ENCODE measurements at places on chromosomes 11 and 22.

DNA sequence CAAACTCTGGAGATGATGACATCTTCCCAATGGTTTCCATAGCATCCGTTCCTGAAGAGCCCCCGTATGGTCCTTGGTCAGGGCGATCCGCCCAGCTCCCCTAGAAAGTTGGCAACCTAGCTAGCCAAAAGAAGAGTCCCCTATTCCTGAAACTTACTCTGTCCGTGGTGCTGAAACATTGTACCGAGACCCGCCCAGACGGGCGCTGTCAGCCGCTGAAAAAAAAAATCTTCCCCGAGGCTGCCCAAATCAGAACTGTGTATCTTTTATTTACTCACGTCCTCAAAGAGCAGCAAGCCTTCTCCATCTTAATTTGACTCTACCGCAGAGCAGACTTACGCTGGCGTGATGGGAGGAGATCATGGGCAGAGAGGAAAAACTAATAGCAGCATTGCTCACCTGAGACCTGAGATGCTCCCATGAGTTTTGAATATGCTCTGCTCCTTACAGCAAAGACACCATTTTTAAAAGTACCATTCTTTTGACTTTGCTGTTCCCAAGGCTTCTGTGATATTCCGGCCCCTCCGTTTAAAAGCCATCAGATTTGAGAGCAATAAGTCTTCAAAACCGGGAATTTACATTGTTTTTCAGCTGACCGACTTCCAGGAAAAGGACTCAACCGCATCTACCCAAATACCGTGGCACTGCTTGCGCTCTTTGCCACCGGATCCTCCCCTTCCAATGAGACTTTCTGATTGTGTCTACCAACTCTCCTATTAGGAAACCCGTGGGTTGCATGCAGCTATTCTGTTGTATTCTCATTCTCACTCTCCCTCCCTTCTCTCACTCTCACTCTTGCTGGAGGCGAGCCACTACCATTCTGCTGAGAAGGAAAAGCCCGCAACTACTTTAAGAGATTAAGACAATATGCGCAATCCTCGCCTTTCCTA, at the start of gene SLC17A6:
SLC17A6 (plus strand) TSS at position 786 of the 890 bp plus-strand sequence. CDS start 153 bp downstream, outside the sequence.
- no peak for DNase-seq

- no peak for DNase-seq
Measured at GRCh38 chr11:105622016-105622415, 12.1 kb downstream of the GRIA4 start.

GRCh38 chr22:46064966-46065666, 85.2 kb upstream of the PPARA start:
- no peak for DNase-seq

DNA sequence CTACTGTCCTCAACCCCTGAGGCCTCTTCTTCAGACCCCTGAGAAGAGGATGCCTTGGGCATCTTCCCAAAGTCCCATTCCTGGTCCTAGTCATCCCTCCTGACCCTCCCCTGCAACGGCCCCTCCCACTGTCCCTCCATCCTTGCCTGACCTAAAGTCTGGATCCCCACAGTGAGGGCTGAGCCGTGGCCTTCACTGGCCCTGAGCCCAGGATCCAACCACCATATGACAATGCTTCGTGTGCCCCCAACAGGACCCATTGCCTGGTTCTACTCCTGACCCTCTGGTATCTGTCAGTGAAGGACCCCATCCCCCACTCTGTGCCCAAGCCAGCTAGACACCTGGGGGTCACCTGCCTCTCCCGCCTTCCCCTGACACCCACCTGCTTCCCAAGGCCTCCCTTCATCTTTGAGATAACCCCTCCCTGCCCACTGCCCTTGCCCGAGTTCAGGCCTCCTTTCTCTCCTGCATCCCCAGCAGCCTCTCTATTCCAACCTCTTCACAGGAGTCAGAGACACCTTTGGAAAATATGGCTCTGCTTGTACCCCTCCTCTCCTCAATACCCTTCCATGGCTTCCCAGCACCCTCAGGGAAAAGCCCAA, 48.0 kb downstream of the LRRC32 start:
- DNase-seq, result no peak

DNA sequence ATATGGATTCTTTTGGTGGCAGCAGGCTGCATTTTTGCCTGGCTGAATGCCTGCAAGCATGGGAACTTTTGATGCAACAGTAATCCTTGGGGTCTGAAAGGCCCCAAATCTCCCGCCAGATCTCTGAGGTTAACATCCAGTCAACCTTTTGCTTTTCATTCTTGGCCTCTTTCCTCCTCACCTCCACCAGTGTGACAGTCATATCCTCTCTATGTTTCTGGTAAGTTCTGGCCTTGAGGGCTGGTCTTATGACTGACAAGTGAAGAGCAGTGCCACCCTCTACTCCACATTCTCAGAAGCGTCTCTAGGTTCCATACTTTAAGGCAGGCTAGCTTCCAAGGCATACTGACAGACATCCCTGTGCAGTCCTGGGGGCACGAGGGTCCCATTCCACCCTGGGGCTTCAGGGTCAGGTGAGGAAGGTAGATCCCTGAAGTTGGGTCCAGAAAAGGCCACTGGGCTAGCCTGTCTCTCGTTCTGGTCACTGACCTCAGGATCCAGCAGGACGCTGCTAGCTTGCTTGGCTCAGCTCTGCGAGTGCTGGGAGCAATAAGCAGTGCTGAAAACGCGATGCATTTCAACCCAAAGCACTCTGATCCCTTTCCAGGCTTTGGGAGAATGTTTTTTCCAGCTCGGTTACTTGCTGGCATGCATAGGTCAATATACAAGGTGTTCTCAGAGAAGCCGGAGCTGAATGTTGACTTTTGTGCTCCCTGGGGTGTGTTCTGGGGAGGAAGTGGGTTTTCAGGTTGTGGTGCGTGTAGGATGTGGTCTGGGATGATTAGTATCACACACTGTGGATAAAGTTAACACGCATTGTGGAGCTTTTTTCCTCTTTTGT, 75.2 kb downstream of the PTPRJ start:
- DNase-seq, result peak; percentile 73

- DNase-seq, result no peak
Measured at GRCh38 chr22:22460635-22461034, 47.9 kb downstream of the ZNF280B start.

- no peak for DNase-seq
Measured at GRCh38 chr11:111372538-111372937, 6.5 kb downstream of the POU2AF1 start.

GRCh38 chr11:34604911-34605310, 16.0 kb upstream of the EHF start:
- no peak for DNase-seq

GRCh38 chr11:109112821-109113280, 309.1 kb upstream of the C11orf87 start:
- no peak for DNase-seq

- DNase-seq, result no peak
Measured at GRCh38 chr22:27597703-27598444, 203.7 kb downstream of the MN1 start.

- no peak for DNase-seq
Measured at GRCh38 chr11:44205836-44206235, 104.1 kb downstream of the ALX4 start.

- no peak for DNase-seq
Measured at GRCh38 chr22:49153921-49154320, 673.8 kb downstream of the BRD1 start.

- DNase-seq, result no peak
Measured at GRCh38 chr11:35042913-35043312, 96.1 kb upstream of the CD44 start.

DNA sequence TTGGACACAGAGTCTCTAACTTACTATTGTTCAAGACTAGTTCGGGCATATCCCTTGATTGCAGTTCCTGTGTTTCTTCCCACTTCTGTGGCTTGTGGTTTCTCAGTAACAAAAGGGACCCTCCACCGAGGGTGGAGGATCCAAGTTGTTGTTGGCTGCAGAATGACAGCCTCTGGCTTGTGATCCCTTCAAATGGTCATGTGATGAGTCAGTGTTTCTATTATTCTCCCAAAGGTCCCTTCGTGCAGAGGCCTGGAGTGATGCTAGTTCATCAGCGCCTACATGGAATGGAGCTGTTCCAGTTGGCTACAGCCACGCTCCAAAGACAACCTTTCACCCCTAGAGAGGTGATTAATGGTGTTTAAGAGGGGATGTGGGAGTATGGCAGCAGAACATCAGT, 2.6 kb upstream of the VWCE start:
- no peak for DNase-seq

GRCh38 chr11:120574876-120575275, 63.3 kb downstream of the GRIK4 start:
- DNase-seq, result no peak

- no peak for DNase-seq
Measured at GRCh38 chr11:123448823-123449222, 18.8 kb downstream of the GRAMD1B start.

DNA sequence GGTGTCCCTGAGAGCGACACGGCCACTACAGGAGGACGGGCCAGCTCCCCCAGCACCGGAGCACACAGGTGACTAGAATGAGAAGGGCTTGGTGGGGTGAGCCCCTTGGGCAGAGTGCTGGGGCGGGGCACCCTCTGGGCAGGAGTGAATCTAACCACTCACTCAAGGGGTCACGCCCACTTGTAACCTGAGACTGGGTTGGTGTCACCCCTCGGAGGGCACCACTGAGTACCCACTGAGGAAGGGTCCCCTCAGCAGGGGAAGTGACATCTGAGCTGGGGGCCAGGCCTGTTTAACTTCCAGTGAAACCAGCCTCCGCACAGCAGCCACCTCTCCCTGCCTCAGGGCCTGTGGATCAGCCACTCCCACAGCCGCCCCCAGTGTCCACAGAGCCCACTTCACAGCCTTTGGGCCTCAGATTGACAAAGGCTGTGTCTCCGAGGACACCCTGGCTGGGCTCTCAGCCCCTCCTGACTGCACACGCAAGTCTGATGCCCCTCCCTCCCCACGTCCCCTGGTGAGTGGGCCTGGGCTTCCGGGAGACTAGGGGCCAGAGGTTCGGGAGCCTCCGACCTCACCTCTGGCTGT, 5.6 kb downstream of the GATD1 start:
- no peak for DNase-seq

- peak; percentile 65 for DNase-seq
Measured at GRCh38 chr11:118883368-118884071, at the start of gene CXCR5. Gene CXCR5 (plus strand): TSS chr11:118883892. CDS start chr11:118883942, 50 bp downstream.

DNA sequence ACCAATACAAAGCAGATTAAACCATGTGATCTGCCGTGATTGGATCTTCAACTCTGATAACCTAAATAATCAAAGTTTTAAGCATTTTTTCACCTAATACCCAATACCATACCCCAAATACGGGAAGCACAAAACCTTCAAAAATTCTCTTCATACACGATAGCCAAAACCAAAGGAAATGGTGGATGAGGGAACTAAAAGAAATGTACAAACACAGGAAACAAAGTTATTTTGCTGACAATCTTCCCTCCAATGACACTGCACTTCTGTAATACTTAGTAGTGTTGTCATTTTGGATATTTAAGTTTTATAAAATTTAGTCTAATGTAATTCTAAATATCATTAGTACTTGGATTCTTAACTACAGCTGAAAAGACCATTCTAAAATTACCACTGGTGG, 27.0 kb downstream of the CSTF3 start:
- no peak for DNase-seq

- no peak for DNase-seq
Measured at GRCh38 chr22:27835446-27835845, 33.9 kb upstream of the MN1 start.

GRCh38 chr11:3207526-3208189, 11.0 kb downstream of the MRGPRG start:
- DNase-seq, result no peak

- DNase-seq, result no peak
Measured at GRCh38 chr22:34886391-34886790, 179.6 kb upstream of the ISX start.

GRCh38 chr11:16787035-16787742, 48.7 kb downstream of the C11orf58 start:
- no peak for DNase-seq

GRCh38 chr11:131537748-131538147, 167.3 kb downstream of the NTM start:
- no peak for DNase-seq

- DNase-seq, result no peak
Measured at GRCh38 chr22:19878461-19879245, 24.0 kb upstream of the GNB1L start.

DNA sequence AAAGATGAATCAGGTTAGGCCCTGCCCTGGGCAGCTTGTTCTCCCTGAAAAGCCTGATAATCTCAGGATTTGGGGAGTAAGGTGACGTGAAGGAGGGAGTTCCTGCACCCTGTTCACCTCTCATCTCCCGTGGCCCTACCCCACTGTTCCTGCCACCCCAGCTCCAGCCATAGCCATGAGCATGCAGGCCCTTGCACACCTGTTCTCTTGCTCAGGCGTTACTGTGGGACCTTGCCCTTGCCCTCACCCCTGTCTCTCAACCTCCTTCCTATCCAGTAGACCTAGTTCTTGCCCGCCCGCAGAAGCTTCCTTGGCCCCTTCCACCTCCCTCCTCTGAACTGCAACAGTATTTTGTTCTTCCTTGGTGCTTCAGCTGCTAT, 15.0 kb downstream of the TSKU start:
- no peak for DNase-seq

- DNase-seq, result no peak
Measured at GRCh38 chr11:68117853-68118470, 3.2 kb downstream of the CHKA start.

- DNase-seq, result no peak
Measured at GRCh38 chr22:29798318-29798717, 31.1 kb downstream of the UQCR10 start.

GRCh38 chr11:87473174-87473573, 435.4 kb downstream of the TMEM135 start:
- no peak for DNase-seq

DNA sequence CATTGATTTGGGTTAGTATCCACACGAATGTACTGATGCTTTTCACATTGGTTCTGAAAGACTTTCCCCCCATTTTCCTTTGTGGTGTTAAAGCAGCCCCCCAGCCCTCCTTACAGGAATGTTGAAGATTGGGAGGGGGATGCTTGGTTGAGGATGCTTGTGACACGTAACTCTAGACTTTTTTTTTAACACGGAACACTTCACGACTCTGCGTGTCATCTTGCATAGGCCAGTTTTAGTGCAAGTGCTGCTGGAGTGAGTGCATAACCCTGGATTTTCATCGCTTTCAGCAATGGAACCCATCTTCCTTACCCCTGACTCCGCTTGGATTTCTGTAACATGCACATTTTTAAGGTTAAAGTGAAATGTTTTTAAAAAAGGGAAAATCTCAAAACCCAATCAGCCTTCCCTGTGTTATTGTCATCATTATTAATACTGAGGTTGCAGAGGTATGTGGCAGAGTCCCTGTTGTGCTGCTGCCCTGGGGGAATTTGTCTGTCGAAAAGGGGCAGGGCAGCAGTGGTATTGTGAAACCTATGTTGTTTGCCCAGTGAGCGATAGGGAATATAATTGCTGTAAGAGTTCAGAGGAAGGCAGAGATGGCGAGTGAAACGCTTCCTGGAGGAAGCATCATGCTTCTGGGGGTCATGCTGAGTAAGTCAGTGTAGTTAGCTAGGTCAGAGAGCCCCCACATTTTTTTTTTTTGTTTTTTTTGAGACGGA, 12.1 kb downstream of the CECR2 start:
- no peak for DNase-seq

- DNase-seq, result no peak
Measured at GRCh38 chr11:69369210-69369825, 75.4 kb downstream of the MYEOV start.

DNA sequence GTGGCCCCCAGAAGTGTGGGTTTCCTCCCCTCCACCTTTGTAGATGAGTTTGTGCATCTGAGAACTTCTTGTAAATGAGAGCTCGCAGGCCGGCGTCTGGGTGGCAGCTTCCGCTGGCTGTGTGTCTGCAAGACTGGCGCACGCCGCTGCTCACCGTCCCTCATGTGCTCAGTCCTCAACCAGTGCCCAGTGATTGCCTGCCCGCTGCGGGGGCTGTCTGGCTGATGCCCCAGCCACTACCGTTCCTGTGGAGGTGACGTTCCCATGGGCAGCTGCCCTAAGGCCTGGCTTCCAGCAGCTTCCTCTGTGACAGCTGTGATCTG, 8.8 kb downstream of the TBX1 start:
- DNase-seq, result no peak

- no peak for DNase-seq
Measured at GRCh38 chr11:66247801-66248200, 20.6 kb upstream of the RAB1B start.
